ENCODE measurements at places on chromosomes 11 and 22. TPM values are rescaled to one million over a fixed set of nuclear protein-coding genes. Genes with fewer than 3 reads are reported as not detected.

RIBC2 gene
- 1.2 TPM for total RNA-seq

MRGPRX3 gene
- total RNA-seq: not detected

UPB1 gene
- 0.13 TPM for total RNA-seq

OR52H1 gene
- 0.66 TPM for total RNA-seq

VEGFB gene
- 39.0 TPM for total RNA-seq

C22orf31 gene
- total RNA-seq: not detected

ARHGAP20 gene
- 6.5 TPM for total RNA-seq

MS4A7 gene
- total RNA-seq: not detected

C11orf65 gene
- total RNA-seq: 0.62 TPM

CHRDL2 gene
- not detected for total RNA-seq

VPREB1 gene
- total RNA-seq: not detected

OR4C6 gene
- total RNA-seq: not detected

CEND1 gene
- 0.66 TPM for total RNA-seq

APOBEC3H gene
- total RNA-seq: 1.2 TPM

NXPE2 gene
- total RNA-seq: 0.06 TPM

DRD4 gene
- not detected for total RNA-seq

PICALM gene
- 396 TPM for total RNA-seq

ABTB2 gene
- total RNA-seq: 3.1 TPM

ALG9 gene
- 31.6 TPM for total RNA-seq

DYNC2H1 gene
- total RNA-seq: 56.0 TPM

VWA5A gene
- 64.4 TPM for total RNA-seq

MMP27 gene
- total RNA-seq: not detected

RAB39A gene
- not detected for total RNA-seq

GTSE1 gene
- 3.3 TPM for total RNA-seq

CARD16 gene
- 15.3 TPM for total RNA-seq

GAB4 gene
- total RNA-seq: not detected

BRSK2 gene
- total RNA-seq: 0.26 TPM

OR56B4 gene
- total RNA-seq: not detected

RPL27A gene
- total RNA-seq: 780 TPM

MCHR1 gene
- total RNA-seq: 0.13 TPM

AASDHPPT gene
- total RNA-seq: 45.0 TPM

TUBA8 gene
- 0.87 TPM for total RNA-seq

PKP3 gene
- 1.3 TPM for total RNA-seq

ANO1 gene
- 16.4 TPM for total RNA-seq

PGM2L1 gene
- total RNA-seq: 7.0 TPM

UBQLN3 gene
- total RNA-seq: 0.13 TPM

APLNR gene
- total RNA-seq: 0.66 TPM

CLDN5 gene
- 17.2 TPM for total RNA-seq

CD59 gene
- 1,661 TPM for total RNA-seq

SLC22A8 gene
- not detected for total RNA-seq

TEX12 gene
- 0.13 TPM for total RNA-seq

IL17REL gene
- not detected for total RNA-seq

TEAD1 gene
- total RNA-seq: 54.4 TPM

FERMT3 gene
- 96.3 TPM for total RNA-seq

YPEL4 gene
- 0.79 TPM for total RNA-seq

ELP4 gene
- total RNA-seq: 14.5 TPM

ANO9 gene
- not detected for total RNA-seq

AGBL2 gene
- 1.6 TPM for total RNA-seq

RPS6KA4 gene
- total RNA-seq: 46.5 TPM

MPPED1 gene
- not detected for total RNA-seq

ART1 gene
- total RNA-seq: not detected

Data from aortic smooth muscle cell (primary cell).